ENCODE measurements at places on chromosomes 7 and 10. TPM values are rescaled to one million over a fixed set of nuclear protein-coding genes. Genes with fewer than 3 reads are reported as not detected.

Gene PRKAR2B
- 42.8 TPM for polyA plus RNA-seq

Gene PHYHIPL
- polyA plus RNA-seq: 0.54 TPM

Gene ASB10
- polyA plus RNA-seq: not detected

Gene MINDY4
- 5.6 TPM for polyA plus RNA-seq

Gene FAM149B1
- polyA plus RNA-seq: 14.6 TPM

Gene PNLIPRP1
- polyA plus RNA-seq: 0.11 TPM

Gene GIMAP2
- polyA plus RNA-seq: 10.1 TPM

Gene NCF1
- 3.3 TPM for polyA plus RNA-seq

Gene TSPAN12
- polyA plus RNA-seq: 13.8 TPM

Gene TLL2
- 0.22 TPM for polyA plus RNA-seq
